ENCODE measurements at places on chromosomes 3 and 15.

- no peak for DNase-seq
These were observed 73.5 kb downstream of the RYR3 start for GRCh38 chr15:33384307-33384706.

GRCh38 chr15:86690566-86690965 is 610.9 kb downstream of the AGBL1 start:
- DNase-seq = no peak

- DNase-seq = no peak
These were observed 10.7 kb downstream of the MUC13 start for GRCh38 chr3:124923833-124924232.

- no peak for DNase-seq
These were observed 5.2 kb downstream of the NIT2 start for GRCh38 chr3:100339786-100340185.

DNA sequence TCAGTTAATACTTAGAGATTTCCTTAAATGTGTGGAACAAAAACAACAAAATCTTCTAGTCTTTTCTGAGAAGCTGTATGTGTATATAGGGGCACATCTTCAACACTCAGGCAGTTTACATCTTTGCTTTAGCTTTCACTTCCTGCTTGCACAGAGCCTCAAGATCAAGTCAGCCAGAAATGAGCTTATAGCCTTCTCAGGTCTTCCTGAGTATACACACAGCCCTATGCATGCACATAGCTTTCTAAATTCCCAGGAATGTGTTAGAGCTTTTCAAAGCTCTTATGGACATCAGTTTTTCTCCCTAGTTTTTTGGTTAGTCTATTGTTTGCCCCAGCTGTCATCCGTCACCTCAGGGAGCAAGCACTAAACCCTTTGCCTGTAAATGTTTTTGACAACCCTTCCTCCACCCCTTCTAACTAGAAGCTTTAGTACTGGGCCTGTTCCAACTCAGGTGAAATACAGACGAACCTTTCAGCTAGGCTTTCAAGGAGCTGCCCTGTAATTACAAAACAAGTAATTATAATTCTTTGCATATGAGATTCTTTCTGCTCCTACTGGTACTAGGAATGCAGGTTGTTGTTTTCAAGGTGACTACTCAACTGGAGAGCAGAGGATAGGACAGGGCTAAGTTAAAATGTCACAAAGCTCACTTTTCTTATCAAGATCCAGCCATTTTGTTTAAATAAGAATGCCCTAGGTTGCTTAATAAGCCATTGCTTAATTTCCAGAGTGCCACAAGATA is 22.6 kb upstream of the MTMR10 start:
- DNase-seq = no peak

DNA sequence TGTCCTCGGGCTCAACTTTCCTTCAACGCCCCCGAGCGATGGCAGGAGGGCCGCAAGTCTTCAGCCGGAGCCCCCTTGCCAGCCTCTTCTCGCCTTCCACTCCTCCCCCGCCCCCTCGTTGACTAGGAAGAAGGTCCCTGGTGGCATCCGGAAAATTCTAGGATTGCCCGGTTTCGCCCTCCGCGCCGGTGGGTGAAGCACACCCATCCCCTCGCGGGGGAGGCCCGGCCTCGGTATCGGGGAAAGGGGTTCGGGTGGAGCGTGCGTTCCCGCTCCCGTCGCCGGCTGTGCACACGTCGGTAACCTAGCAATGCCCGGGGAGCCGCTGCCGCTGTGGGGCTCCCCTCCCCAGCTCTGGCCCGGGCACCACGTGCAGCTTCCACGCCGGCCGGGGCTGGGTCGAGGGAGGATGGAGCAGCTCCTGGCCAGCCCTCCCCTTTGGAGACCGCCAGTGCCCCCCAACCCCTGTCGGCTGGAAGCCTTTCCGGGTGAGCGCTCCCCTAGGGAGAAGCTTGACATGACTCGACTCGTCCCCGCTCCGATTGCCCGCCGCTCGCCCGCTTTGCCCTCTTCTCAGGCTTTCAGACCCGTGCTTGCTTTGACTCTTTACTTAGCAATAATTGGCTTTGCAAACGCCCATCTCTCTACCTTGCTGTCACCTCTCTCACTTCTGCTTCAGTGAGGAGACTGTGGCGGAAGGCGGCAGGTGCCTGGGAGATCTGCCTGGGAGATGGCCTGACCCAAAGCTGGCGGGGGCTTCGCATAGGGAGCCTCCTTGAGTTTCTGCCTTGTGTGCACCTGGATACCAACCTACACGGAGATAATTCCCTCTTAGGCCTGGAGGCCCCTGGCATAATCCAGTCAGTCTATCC is 1.3 kb downstream of the CACNA1D start:
- no peak for DNase-seq

DNA sequence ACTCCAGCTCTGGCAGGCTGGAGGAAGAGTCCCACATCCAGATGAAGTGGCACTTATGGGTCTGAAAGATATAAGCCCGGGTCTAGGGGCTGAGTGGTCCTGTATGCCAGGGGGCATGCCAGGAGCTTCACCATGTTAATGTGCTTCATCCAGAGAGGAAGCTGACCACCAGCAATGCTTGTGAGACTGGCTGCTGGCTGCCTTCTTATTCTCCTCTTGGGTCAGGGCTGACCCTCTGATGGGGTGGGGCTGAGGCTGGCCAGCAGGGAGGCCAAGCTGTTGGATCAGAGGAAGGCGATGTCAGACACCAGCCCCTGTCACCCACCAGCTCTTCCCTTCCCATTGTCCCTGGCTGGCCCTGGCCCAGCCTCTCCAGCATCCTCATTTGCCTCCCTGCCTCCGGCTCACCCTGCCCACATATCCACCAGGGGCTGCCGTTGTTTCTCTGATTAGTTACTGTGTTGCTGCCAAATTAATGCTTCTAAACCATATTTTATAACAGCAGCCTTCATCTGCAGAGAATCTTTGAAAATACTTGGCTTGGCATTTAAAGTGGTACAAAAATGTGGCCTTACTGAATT is 20.4 kb upstream of the PSTPIP1 start:
- no peak for DNase-seq

GRCh38 chr15:35181538-35181937 is 96.4 kb upstream of the NANOGP8 start:
- no peak for DNase-seq

DNA sequence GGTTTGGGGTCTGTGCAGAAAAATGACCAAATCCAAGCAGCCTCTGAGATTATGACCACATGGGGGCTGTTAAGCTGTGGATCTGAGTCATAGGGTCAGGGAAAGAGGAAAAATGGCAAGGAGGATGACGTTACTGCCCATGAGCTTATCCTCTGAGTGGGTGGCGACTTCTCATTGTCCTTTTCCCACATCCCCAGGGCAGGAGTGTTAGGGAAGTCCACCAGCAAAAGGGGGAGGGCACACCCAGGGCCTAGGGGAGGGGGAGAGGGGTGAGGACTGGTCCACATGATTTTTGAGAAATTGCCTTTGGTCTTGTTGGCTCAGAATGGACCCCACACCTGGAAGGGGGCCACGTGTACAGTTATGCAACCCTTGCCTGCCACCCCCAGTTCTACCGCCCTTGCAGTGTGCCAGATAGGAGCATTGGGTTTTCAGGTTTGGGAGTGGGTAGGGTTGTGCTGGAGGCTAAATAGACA is 2.6 kb downstream of the CD276 start:
- no peak for DNase-seq

GRCh38 chr15:61835496-61836106 is 224.6 kb downstream of the VPS13C start:
- peak; percentile 21 for DNase-seq

DNA sequence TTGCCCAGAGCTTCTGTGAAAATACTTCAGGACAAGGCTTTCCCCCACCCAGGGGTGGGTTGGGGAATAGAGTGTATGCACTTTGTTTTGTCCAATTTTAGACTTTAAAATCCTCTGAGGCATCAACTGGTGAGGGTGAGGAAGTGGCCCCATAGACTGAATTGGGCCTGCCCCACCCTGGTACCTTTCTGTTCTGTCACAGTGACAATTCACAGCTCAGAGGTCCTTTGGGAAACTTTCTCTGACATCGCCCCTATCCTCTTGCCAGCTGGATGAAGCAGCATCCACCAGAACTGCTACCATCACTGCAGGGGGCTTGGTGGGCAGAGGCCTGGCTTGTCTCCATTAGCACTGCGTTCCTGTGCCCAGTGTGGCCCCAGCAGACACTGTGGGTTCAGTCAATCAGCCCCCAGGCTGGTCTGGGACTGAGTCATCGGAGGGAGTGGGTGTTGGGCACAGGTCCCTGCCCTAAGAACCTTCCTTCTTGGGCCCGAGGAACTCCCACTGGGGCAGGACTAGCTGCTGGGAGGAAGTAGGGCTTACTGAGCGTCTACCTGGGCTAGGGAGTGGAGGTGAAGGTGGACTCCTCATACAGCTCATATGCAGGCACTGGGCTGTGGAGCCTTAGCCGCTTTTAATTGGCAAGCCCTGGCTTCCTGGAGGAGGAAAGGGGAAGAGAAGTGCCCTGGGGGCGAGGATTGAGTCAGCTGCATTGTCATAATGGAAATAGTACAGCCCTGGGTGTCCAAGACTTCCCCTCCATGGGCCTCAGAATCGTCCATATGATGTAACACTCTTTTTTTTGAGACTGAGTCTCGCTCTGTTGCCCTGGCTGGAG is 1.5 kb upstream of the PPM1M start:
- peak; percentile 64 for DNase-seq

DNA sequence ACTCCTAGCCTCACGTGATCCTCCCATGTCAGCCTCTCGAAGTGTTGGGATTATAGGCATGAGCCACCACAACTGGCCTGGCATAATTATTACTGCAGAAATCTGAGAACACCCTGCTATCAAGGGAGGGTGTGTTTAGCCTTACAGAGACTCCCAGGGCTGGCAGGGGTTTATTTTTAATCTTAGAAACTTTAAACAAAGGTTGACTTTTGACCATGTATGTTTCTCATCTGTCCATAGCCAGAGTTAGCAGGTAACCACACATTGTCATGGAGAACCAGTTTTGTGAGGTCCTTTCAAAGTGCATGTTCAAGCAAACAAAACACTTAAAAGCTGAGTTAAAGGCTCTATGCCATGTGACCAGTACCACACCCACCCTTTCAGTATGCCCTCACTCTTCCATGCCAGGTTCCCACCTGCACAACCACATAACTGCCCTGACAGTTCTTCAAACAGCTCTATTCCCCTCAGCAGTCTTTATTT is 11.1 kb downstream of the SIAH2 start:
- no peak for DNase-seq

DNA sequence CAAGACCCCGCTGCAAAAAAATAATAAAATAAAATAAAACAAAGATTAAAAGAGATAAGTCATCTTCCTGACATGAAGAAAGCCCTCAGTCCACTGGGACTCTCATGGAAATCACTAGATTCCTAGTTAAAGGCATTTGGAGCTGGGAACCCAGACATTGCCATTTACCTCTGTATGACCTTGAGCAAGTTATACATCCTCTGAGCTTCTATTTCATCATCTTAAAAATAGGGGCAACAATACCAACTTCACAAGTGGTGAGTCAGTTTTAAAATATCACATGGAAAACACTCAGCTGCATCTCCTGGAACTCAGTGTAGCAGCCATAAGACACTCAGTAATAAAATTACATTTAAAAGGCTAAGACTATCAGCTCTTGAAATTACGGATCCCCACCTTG is 334.8 kb downstream of the ERC2 start:
- no peak for DNase-seq

GRCh38 chr3:143294188-143294587 is 174.6 kb downstream of the CHST2 start:
- no peak for DNase-seq

GRCh38 chr3:37236024-37236423 is 61.6 kb upstream of the LRRFIP2 start:
- DNase-seq = no peak

DNA sequence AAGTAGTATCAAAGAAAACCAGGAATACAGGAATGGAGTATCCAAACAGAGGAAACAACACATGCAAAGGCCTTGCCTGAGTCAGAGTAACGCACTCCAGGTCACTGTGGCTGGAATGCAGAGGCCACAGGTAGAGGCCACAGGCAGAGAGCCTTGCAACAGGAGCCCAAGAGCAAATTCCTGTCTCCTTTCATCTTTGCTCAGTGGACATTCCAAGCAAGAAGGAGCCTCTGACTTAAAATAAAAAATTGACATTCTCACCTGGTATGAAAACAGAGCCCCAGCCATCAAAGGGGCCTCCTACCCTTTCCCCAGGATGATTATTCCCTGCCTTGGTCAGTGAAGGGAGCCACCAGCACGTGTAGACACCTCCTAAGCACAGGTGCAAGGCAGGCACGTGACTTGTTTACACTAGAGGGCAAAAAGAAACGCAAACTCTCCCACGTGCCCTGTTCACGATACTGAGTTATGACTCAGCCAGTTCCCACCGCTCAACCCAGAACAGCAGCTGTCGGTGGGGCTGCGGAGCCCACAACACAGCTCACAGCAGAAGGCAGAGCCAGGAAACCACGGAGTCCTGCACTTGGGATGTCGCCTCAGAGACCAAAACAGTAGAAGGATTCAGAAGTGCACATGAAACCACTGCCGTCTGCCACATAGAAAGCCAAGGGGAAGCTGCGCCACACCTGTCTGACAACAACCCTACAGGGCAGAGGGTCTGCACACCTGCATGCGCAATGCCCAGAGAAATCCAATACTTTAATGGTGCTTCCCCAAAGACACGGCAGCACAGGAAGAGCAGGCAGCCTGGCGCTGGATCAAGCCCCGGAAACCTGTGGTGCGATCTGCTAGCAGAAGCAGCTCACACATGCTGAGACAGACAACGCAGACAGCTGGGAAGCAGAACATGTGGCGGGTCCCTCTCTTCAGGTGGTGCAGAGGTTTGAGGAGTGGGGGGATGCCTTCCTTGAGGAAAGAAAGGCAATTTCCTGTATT is 52.1 kb downstream of the ITGB5 start:
- peak; percentile 63 for DNase-seq

GRCh38 chr15:59590027-59590426 is 21.6 kb upstream of the GCNT3 start:
- no peak for DNase-seq

DNA sequence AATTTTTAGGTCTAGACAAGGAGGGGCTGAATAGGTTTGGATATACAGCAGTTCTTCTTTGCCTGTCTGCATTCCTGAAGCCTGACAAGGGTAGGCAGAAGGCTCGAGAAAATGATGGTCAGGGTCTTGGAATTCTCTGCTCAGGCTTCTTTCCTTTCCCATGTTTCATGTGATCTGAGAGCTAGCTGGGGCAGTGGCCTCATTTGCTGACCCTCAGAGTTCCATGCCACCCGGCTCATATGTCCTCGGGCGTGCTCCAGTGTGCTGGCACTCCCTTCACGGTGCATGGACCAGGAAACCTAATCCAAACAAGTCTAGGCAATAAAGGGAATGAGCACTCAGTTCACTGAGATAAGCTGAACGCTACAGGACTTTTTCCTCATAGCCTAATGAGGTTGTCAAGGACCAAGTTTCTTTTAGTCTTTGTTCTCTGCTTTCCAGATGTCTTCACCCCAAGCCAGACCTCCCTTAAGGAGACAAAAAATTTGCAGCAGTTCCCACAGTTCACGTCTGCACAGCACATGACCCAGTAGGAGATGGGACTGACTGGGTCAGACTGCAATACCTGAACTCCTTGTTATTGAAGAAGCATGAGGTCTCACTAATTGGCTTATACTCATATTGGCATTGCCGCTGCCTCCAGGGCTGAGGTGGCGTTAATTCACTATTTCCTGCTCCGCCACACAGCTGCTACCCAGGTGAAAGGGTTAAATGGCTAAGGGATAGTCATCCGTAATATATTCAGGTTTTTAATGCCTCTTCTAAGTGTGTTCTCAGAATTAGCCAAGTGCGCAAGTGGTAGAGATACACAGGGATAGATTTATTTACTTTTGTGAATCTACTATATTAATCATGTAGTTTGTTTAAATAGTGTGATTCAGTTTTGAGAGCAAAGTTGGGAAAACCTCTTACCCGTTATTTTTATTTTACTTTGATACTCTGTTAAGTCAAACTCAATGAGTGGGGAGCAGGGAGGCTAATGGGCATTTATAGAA is 15.3 kb upstream of the RTP4 start:
- DNase-seq = no peak

Measured in GDM1 (cell line).